ENCODE measurements at places on chromosomes 7 and 10.

DNA sequence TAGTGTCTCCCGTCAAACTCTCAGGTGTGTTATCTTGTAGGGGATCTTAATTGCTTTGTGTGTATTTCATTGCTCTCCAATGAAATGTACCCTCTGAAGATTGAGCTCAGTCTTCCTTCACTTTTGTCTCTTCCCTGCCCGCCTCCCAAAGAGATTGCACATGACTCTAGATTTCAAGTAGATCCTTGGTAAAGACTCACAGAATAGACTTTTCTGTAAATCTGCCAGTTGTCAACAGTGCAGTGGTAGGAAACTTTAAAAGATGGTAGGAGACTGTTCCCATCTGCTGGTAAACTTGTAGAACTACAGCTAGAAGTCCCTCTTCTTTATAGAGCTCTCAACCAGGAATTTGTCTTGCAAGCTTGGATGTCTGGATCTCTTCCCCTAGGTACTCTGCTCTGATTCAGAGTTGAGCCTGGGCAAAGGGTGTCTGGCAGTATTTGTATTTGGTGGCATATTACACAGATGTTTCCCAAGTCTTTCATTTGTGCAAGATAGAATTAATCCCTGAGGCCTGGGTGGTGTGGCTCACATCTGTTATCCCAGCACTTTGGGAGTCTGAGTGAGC, 9.6 kb downstream of the CCL26 start:
- peak; percentile 6 for DNase-seq

GRCh38 chr10:25017661-25018060, 1.2 kb downstream of the THNSL1 start:
- DNase-seq, result no peak

GRCh38 chr7:88480896-88481295, 174.2 kb upstream of the STEAP4 start:
- peak; percentile 45 for DNase-seq

GRCh38 chr7:55491346-55491745, 81.0 kb downstream of the VOPP1 start:
- DNase-seq, result no peak

GRCh38 chr7:1850976-1851571, 181.0 kb downstream of the ELFN1 start:
- DNase-seq, result no peak

Measured in nucleus accumbens (tissue), 56 donors.